ENCODE measurements at places on chromosomes 3 and 15. TPM values are rescaled to one million over a fixed set of nuclear protein-coding genes. Genes with fewer than 3 reads are reported as not detected.

GRCh38 chr3:80000022-80000421 lies 232.2 kb upstream of the ROBO1 start:
- no peak for DNase-seq

DNA sequence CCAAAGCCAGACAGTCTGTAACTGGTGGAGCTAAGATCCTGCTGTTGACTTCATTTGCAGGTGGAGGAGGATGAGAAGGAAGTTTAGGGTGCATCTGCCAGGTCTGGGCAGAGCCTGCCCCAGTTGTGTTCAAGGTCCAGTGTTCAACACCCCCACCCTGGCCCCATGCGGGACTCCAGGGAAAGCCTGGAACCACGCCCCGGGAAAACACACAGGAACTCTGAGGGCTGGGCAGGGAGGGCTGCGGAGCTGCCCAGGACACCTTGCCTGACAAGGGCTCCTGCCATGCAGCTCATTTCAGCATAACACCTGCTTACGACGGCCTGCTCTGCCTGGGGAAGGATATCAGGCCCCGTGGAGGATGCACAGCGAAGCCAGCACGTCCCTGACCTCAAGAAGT lies 286.3 kb downstream of the XXYLT1 start:
- DNase-seq: no peak

DNA sequence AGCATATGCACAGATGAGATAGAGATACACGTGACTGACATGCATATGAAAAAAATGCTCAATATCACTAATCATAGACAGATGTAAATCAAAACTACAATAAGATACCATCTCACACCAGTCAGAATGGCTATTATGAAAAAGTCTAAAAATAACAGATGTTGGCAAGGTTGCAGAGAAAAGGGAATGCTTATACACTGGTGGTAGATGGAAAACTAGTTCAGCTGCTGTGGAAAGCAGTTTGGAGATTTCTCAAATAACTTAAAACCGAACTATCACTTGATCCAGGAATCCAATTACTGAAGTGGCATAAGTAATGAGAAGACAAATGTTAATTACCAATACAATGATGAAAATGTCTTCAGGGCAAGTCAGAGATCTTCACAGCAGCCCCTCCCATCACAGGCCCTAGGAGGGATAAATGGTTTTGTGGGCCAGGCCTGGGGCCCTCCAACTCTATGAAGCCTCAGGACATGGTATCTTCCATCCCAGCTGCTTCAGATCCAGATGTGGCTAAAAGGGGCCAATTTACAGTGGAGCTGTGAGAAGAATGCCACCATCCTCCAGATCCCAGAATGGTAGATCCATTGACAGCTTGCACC lies 71.4 kb upstream of the PLSCR4 start:
- DNase-seq: no peak

- DNase-seq: no peak
Observed at GRCh38 chr15:94494732-94495131, 263.4 kb downstream of the MCTP2 start.

DNA sequence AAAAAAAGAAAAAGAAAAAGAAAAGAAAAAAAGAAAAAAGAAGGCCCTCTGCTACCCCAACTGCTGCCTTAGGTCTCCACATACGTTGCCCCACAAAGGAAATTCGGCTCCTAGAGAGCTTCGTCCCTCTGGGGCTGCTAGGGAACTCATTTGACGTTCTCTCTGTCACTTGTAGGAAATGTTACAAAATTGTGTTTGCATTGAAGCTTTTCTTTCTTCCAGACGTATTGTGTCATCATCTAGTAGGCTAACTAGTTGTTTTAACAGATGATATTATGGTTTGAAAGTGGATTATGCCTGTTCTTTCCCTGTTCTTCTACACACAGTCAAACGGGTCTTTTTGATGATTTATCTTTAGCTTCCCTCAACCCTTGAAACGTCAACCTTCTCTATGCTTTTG lies 125.3 kb downstream of the BDH1 start:
- DNase-seq: no peak

- DNase-seq: no peak
Observed at GRCh38 chr15:38899300-38899699, 334.7 kb upstream of the RASGRP1 start.

- no peak for DNase-seq
Observed at GRCh38 chr3:192772240-192772894, 45.0 kb upstream of the FGF12 start.

DNA sequence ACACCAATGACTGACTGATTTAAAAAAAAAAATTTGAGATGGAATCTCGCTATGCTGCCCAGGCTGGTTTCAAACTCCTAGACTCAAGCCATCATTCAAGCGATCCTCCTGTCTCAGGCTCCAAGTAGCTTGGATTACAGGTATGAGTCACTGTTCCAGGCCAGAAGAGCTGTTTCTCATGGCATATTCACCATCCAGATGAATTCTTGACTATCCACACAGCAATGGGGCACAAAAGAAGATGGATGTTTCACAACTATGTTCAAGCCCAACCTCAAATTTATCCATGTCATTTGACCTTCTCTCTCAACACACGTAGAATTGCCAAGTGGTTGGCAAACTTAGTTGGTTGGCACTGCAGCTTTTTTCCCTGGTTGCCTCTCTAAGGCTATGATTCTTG lies 40.6 kb downstream of the PRICKLE2 start:
- DNase-seq: no peak

- no peak for DNase-seq
Observed at GRCh38 chr15:69500339-69500738, 47.7 kb downstream of the RPLP1 start.

GRCh38 chr3:23809840-23810342 lies 4.1 kb downstream of the UBE2E1 start:
- DNase-seq: no peak

DNA sequence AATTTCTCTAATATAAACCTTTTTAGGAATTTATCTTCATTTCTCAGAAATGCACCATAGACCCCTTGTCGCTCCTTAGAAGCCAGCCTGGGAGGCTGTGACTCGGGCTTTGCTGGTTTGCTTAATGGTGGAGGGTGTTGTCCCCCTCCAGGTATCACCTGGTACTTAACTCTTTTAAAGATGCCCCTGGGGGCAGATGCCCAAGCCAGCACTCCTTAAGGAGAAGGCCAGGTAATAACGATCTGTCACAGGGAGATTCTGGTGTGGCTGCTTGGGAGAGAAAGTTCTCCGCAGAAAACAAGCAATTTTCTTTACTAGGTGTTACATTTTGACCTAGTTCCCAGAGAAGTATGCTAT lies 22.3 kb downstream of the EHD4 start:
- no peak for DNase-seq

DNA sequence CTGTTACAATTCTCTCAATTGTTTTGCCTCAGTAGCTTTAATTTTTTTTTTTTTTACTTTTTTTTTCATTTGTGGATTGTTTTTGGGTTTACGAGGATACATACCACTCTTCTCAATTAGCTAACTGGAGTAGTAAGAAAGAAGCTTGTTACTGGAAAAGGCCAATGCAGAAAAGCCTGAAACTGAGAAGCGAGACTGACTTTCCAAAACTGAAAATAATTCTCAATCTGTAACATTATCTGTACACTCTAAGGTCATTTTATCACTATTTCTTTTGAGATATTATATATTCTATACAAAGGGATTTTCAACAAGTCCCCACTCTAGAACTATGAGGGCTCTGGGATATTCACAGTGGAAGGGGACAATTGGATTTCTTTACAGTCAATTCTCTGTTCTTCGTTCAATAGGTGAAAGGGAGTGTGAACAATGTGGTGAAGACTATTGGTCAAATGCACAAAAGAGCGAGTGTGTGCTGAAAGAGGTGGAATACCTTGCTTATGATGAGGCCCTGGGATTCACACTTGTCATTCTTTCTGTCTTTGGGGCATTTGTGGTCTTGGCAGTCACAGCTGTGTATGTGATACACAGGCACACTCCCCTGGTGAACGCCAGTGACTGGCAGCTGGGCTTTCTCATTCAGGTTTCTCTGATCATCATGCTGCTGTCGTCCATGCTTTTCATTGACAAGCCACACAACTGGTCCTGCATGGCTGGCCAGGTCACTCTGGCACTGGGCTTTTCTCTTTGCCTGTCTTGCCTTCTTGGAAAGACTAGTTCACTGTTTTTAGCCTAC lies 83.9 kb upstream of the KCNAB1 start:
- DNase-seq: no peak

DNA sequence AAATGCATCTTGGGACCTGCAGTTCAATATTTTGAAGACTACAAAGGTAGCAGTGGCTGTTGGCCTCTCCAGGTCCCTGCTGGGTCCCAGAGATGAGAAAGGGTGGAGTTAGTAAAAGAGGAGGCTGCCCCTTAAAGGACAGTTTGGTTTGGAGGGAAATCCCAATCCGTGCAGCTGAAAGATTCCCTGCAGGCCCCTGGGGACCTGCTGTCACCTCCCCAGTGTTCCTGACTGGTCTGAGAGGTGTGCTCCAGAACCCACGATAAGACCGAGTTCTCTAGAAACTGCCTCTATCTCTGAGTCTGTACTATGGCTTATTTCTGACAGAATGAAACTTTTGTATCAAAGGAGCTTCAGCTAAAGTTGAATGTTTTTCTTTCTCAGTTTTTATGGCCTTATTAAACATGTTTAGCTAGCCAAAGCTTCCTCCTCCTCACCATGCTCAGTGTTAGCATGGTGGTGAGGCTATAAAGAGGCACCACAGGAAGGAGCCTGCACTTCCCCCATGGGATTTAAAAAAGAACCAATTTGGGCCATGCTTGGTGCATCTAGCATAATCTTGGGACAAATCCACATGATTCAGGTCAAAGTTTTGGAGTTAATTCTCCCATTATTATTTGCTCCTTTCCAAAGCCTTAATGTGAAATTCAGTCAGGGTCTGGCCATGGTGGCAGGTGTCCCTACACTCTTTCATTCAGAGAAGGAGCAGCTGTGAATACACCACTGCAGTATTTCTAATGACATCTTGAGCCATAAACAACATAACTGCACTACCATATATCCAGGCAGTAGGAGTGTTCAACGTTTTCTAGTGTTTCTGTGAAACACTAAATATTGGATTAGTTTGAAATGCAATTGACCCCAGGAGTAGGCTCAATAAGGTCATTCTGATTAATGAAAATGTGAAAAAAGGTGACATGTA lies 74.4 kb downstream of the ATP1B3 start:
- no peak for DNase-seq

LEKR1 gene
- polyA plus RNA-seq: 1.4 TPM

ADAMTS7 gene
- polyA plus RNA-seq: 15.7 TPM

LDHAL6B gene
- polyA plus RNA-seq: 0.14 TPM

SERPINI2 gene
- not detected for polyA plus RNA-seq

MNS1 gene
- 9.3 TPM for polyA plus RNA-seq

MRAS gene
- 69.1 TPM for polyA plus RNA-seq

GALNT15 gene
- 6.6 TPM for polyA plus RNA-seq

CHDH gene
- polyA plus RNA-seq: 1.0 TPM
